Effector memory CD4-positive, alpha-beta T cell (primary cell): ENCODE measurements at places on chromosomes 5 and 9.

DNA sequence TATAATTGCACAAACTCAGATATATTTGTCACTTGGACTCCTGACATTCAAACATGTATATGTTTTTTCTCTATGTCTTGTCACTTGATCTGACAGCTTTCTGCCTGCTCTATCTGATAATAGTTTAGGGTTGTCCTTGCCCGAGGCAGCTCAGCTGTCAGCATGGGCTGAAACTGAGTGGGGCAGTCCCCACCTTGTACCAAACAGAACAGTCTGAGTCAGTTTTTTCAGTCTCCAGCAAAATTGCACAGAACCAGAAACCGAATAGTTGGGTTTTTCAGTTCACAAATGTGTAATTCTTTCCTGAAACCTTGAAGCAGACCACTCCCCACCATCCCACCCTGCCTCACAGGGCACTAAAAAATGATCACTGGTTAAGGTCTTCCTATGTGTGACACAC lies 9.5 kb upstream of the HAND1 start:
- no peak for DNase-seq

GRCh38 chr5:77957931-77958521 lies 181.9 kb upstream of the TBCA start:
- DNase-seq, result no peak

DNA sequence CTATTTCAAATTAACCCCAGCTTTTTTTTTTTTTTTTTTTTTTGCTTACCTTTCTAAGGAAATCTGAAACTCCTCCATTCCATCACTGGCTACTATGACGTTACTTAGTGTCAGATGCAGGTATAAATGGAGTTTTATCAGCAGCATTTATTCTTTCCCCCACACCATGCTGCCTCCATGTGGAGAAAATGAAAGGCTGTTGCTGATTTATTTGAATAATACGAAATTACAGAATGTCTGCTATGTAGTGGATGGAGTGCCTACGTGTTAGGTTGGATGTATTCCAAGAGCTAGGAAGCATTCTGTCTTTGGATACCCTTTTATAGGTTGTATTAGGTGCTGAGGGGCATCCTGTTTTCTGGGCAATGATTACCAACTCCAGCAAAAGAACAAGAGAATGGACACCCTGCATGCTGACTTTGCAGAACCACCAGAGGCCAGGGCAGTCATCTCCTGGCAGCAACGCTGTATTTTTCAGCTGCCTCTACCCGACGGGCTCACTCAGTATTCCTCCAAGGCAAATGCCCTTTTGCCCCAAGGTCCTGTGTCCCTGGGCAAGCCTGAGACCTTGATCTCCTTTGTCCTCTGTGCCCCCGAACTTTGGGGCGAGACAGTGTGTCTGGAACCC lies 199.5 kb downstream of the ALDH1A1 start:
- no peak for DNase-seq

GRCh38 chr5:54757541-54757940 lies 227.9 kb downstream of the ESM1 start:
- DNase-seq, result no peak

DNA sequence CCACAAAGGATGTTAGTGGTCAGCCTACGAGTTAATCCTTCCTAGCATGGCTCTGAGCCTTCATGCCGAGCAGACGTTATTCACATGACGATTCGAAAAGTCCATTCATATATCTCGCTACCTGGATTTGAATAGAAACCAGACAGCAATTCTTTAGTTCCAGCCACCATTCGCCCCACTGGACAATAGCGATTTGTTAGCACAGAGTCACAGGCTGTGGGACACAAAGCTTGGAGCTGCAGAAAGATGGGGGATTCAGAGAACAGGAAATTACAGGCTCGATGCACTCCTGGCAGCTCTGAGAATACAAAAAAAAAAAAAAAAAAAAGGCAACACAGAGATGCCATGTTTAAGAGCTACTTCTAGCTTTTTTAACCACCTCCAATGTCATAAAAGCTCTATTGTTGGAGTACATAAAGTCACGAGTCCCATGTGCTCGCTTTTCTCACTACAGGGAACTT lies 110.7 kb downstream of the NR6A1 start:
- no peak for DNase-seq

GRCh38 chr9:116877072-116877471 lies 190.0 kb downstream of the TRIM32 start:
- no peak for DNase-seq
